Panc1 (cell line): ENCODE measurements at places on chromosomes 16 and 17. TPM values are rescaled to one million over a fixed set of nuclear protein-coding genes. Genes with fewer than 3 reads are reported as not detected.

HYDIN gene
- 0.80 TPM for total RNA-seq

GRCh38 chr16:85867189-85867588 lies 31.8 kb upstream of the IRF8 start:
- no peak for DNase-seq

DNA sequence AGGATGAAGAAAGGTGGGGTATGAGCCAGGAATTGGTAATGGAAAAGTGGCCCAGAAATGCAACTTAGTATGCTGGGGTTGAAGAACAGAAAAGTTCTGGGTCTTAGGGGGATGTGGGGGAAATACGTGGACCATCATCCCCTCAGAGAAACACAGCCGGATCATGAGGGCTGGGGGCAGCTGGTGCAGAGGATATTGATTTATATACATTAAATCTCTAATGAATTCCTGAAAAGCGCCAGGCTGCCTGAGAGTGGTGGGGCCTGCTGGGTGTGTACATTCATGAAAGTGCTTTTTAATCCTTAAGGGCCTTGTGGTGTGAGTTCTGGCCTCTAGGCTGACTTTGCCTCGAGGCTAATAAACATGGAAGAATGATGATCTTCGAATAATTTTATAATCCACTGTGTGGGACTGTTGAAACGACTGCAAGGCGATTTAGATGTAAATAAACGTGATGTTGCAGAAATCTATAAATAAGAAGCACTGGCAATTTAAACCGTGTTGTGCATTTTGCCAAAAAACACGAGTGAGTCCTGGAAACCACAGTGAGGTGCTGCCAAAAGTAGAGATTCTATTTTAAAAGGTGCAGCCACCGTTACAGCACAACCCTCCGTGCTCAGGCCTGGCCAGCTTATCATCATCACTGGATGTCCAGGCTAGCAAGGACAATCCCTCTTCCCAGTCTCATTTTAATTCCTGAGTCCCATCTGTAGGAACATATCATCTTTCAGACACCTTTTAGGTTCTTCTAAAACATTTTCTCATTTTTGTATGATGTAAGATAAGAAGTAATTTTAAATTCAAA lies 32.1 kb downstream of the PRKAR1A start:
- no peak for DNase-seq

DNA sequence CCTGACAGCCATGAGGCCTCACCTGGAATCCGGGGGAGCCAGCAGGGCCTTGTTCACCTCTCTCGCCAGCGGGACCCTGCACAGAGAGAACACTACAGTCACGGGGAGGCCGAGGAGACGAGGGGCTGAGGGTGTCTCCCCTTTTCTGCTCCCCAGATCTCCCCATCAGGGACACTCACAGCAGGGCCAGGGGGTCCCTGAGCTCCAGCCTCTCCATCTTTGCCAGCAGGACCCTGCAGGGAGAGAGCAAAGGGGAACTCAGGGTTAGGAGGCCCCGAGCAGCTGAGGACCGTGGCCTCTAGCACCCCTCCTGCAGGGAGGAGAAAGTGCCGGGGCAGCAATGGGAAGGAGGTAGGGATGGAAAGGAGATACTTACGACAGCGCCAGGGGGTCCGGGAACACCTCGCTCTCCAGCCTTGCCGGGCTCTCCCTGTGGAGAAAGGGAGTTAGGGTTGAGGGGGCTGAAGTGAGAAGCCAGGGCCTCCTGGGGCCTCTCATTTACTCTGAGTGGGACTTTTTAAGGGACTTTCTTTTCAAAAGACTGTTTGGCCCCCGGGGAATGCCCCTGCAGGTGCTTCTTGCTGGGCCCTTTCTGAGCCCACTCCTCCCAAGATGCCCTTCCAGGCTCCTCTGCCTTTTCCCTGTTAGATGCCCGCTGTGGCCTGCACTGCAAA lies 8.7 kb downstream of the COL1A1 start:
- no peak for DNase-seq

DNA sequence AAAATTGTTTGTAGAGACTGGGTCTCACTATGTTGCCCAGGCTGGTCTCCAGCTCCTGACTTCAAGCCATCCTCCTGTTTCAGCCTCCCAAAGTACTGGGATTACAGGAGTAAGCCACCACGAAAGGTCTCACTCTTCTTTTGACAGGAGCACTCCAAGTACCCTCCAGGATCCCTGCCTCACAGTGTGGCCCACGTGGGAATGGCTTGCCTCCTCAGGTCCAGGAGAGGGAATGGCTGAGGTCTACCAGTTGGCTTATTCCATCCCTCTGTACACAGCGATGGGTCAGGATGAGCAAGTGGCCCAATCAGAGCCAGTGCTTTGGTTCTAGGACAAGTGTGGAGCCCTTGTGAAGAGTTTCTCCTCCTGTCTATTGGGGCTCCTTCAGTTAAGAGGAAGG lies 73.7 kb upstream of the ZNF423 start:
- no peak for DNase-seq

ASGR1 gene
- total RNA-seq = 1.3 TPM

DNA sequence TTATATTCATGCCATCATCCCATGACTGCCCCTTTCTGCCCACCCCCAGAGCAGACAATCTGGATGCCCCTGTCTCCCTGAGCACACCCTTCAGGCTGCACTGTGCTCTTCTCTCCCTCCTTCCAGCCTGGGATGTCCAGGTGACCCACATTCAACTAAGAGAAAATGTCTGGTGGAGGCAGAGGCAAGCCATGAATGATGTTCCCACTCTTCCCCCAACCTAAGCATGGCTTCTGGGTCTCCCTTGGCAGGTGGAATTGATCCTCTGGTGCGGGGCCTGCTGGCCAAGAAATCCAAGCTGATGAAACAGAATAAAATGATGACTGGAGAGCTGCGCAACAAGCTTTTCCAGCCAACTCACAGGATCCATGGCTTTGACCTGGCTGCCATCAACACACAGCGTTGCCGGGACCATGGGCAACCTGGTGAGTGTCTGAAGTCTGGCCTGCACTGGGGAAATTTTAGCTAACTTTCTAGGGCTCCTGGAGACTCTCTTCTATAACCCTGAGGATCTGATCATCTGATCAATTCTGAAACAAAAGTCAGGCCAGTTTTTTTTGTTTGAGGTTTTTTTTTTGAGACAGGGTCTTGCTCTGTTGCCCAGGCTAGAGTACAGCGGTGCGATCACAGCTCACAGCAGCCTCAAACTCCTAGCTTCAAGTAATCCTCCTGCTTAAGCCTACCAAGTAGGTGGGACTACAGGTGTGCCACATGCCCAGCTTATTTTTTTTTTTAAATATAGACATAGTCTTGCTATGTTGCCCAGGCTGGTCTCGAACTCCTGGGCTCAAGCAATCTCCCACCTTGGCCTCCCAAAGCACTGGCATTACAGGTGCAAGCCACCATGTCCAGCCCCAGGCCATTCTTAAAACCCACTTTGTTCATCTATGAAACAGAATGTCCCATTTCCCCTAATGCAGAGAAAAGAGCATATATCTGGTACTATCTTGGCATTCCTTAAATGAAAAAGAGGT lies 14.5 kb downstream of the MPO start:
- DNase-seq = no peak

LYRM9 gene
- 1.6 TPM for total RNA-seq

DNA sequence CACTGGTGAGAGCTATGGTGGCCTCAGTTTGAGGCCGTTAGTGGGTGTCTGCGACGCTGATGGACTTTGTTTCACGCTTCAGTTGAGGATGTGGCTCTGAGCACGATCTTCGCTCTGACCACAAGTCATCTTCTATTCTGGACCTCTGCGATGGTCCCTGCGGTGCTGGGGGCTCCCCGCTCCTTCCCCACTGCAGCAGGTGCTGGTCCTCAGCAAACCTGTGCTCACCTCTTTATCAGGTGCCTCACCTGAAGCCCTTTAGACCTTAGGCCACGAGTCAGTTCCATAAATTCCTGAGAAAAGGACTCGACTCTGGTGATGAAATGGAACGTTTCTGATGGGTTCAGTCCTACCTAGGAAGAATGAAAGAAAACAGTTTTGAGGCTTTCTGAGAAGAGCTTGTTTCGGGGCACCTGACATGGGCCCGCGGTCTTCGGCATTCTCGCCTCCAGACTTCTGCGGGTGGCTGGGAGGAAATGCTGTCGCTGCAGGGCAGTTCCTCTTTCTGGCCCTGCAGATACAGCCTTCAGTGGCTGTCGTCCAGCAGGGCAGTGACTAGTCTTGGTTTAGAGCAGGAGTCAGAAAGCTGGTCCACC lies 4.7 kb downstream of the KCTD5 start:
- no peak for DNase-seq

DNA sequence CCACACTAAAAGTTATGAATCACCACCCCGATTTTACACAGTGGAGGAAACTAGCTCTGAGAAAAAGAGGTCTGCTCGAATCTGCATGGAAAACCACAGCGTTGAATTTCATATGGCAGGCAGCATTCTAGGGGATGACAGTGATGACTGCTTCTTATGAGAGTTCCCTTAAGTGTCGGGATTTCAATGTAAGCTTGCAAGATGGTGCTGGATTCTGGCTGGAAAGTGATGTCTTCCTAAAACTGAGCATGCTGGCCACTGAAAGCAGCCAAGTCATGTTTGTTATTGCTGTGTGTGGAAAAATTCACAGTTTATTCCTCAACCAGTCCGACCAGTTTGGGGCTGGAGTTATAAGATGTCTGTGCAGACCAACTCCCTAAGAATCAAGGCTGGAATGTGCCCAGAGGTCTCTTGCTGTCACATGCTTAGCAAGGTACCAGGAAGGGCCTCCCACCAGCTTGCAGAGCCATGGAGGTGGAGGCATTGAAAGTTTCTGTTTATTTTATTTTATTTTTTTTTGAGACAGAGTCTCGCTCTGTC lies 37.2 kb upstream of the GAN start:
- no peak for DNase-seq

DNA sequence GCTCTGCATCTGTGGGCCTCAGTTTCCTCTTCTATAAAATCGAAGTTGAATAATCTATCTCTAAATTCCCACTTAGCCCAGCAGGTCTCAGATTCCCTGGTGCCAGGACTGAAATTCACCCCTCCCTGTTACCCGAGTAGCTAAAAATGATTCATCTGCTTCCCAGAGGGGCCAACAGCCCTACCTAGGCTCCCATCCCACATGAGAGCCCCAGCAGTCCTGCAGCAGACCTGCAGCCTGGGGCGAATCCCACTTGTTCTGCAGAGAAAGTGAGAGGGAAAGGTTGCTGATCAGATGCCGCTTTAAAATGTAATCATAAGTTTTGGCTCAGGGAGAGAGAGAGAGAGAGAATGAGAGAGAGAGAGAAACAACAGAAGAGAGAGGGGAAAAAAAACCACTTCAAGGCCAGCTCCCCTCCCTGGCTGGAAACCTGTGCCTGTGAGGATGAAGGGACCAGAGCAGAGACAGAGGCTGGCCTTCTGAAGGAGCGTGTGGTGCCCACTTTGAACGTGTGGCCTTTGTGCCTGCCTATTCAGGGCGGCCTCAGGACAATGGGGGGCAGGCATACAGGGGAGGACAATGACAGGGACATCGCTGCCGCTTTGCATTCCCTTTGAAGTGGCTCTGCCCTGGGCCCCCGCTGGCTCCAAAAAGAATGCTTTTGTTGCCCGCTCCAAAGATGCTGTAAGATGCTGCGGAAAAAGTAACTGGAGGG lies 85.2 kb upstream of the NKD1 start:
- DNase-seq = no peak

DNA sequence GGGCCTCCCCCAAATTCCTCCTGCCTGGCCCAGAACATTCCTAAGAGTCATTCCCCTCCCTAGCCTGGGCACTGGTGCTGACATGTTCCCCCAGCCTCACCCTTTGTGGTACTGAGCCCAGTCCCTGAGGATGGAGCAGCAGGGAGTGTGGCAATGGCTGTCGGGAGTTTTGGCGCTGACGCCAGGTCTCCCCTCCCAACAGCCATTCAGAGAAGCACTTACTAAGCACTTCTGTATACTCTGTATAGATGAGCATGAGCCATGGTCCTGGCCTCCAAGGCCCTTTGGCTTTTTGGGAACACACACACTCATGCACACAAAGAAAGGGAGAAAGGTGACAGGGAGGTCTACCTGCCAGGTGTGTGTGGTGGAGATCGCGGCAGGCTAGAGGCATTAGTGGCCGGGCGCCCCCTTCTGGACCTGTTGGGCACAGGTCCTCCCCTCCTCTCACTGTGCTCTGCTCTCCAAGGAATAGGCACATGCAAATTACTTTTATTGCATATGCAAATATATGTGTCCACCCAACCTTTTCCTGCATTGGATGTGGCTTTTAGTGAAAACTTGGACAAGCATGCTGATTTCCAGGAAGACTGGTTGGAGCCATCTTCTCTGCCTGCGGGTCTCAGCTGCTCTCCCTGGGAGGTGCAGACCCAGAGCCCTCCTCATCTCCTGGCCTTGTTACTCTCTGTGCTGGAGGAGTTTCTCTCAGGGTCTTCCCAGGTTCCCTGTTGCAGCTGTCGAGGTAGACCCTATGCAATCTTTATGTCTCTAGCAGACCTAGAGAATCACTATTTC lies 17.4 kb upstream of the C17orf107 start:
- DNase-seq = peak; percentile 42

DNA sequence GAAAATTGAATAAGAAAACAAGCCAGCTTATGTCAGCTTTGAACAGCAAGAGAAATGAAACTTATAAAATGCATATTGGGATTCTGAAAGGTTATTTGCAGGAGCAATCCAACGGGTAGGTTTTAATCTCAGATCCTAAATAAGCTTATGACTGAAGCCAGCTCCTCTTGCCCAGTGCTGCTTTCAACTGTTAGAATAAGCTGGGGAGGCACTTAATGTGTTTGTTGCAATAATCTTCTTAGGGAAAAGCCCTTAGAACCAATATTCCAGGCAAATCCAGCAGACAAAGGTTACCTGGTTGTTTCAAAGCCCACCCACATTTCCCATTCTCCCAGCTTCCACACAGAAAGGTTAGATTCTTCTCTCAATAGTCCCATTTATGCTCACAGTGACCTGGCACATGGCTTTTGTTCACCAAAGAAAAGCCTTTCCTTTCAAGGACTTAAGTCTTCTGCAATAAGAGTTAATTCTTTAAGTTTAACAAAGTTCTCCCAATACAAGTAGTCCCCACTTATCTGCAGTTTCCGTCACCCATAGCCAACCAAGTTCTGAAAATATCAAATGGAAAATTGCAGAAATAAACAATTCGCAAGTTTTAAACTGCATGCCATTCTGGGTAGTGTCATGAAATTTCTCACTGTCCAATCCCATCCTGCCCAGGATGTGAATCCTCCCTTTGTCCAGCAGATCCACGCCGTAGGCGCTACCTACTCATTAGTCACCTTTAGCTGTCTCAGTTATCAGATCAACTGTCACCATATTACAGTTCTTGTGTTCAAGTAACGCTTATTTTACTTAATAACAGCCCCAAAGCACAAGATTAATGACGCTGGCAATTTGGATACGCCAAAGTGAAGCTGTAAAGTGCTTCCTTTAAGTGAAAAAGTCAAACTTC lies 5.9 kb downstream of the TEX2 start:
- no peak for DNase-seq

DNA sequence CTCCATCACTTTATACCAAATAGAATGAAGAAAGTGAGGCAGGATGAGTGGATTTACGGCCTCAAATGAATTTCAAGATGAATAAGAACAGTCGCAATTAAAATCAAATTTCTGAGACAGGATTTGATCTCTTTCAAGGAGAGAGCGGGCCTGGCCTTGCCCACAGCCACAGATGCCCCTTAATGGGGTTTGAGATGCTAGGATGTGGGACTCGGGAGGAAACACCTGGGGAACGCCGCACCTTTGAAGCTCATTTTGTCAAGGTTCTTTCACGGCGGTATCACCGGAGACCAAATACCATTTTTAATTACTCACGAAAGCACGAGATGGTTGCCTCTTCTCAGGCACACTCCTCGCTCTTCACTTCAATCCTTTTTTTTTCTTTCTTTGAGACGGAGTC lies 178.1 kb upstream of the SDK2 start:
- no peak for DNase-seq
